ENCODE measurements at places on chromosomes 12 and 14.

DNA sequence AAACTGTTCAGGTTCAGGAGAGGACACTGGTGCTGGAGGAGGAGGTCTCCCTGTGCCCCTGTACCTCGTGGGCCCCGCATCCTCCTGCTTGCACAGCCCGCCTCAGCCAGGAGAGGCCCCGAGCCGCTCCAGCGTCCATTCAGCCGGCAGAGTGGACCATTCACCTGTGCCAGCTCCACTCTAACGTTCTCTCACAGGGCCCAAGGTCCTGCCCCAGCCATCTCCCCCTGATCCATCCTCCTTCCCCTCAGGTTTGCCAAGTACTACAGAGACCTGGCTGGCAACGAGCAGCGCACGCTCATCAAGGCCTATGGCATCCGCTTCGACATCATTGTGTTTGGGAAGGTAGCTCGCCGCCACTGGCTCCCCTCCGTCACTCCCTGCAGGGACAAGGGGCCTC lies 22.2 kb downstream of the P2RX4 start:
- no peak for DNase-seq

DNA sequence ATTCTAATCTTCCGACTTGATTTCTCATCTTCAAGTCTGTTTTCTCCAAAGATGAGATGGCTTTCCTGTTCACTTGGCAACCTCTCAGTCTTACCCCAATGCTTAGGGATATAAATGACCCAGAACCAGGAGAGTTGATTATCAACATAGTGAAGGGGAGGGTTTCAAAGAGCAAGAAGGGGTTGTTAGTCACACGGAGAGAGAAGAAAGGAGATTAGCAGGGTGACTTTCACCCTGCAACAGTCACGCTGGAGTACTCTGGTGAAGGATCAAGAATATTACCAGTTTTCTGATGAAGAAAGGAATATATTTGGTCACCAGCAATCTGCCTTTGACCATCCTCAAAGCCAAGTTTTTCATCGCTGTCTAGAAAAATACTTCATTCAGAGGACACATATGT lies at the start of gene TMEM52B:
Gene TMEM52B (plus strand): TSS at position 212 of the 400 bp plus-strand sequence. CDS start 543 bp downstream, outside the sequence.
- no peak for DNase-seq

DNA sequence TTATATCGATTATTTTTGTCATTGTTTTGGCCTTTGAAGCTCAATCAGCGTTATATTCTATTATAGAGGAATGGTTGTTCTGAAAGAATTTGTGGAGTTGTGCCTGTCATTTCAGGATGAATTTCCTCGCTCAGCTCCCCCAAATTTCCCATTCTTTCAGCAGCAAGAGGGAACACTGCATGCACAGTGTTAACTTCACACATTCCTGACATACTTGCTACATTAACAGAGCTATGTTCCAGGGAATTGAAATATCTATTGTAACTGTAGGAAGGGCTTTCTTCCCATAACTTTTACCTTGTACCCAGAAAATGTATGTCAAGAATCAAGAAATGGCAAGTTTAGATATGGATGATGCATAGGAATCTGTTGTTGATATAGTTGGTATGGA lies 379.0 kb downstream of the LRIG3 start:
- no peak for DNase-seq

DNA sequence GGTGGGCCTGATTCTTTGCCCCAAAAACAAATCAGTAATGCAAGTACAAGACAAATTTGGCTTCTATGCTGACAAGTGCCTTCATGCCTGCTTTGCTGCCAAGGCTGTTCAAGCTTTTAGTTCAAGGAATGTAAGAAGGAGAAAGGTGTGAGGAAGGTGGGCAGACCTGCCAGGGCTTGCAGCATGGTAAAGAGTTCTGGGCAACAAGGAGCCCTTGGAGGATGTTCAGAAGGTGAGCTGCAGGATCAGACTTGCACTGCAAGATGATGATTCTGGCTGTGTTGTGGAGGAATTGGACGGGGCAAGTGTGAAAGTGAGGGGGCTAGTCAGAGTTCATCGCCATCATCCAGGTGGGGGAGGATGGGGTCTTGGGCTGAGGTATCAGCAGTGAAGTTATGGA lies 167.9 kb downstream of the NUAK1 start:
- no peak for DNase-seq

GRCh38 chr14:71362920-71363584 lies 455.8 kb downstream of the PCNX1 start:
- DNase-seq = no peak

DNA sequence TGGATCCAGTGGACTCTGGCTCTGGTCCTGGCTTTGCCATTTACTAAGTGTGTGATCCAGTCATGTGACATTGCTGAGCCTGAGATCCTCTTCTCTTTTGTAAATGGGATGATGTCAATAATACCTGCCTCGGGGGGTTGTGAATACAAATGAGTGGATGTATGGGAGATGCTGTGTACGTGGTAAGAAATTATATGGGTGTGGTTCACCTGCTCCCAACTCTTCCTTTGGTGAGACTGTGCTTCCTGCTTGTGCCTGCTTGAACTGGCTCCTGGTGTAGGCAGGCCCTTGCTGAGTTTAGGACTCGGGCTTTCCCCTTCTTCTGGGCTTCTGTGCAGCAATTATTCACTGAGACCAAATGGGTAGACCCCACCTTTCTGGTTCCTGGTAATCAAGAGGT lies 189.5 kb upstream of the FRMD6 start:
- DNase-seq = no peak

DNA sequence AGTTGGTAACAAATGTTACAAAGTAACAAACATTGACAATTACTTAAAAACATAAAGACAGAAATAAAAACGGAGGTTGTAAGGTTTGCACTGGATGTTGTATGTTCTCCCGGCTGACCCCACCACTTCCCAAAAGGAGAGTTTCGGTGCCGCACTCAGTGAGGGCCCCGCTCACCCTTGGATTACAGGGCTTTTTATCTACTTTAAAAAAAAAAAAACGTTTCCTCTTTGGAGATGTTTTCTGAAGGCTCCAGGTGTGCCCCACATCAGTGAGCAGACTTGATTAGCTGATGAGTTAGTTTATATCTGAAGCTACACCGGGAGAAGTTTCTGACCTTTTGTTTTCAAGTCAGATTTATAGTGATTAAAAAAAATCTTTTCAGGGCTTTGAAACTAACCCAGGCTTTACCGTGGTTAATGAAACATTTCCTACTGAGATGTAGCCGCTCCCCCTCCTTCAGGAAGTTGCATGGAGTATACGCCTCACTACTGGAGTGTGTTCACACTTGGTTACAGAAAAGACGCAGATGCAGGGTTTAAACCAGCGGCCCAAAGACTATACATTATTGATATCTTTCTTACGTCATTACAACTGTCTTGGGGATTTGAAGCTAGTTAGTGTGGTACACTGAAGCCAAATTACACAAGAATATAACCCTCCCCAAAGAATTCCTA lies 38.0 kb upstream of the BCL7A start:
- DNase-seq = no peak

DNA sequence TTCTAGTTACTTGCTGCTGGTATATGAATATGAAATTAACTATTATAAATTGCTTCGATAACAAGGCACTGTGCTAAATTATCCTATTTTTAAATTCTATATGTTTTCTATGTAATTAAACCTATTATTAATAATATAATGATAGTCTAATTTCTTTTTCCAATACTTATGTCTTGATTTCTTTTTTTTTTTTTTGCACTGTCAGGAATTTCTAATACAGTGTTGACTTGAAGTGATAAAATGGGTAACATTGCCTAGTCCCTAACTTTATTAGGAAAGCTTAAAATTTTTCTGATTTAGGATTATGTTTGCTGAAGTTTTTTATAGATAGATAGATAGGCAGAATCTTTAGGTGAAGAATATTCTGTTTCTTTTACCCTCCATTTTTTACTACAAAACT lies 13.6 kb upstream of the DHRS7 start:
- no peak for DNase-seq

GRCh38 chr12:96578526-96579125 lies 89.2 kb downstream of the CFAP54 start:
- no peak for DNase-seq

GRCh38 chr14:55399852-55400251 lies 11.8 kb downstream of the ATG14 start:
- DNase-seq = peak; percentile 16

DNA sequence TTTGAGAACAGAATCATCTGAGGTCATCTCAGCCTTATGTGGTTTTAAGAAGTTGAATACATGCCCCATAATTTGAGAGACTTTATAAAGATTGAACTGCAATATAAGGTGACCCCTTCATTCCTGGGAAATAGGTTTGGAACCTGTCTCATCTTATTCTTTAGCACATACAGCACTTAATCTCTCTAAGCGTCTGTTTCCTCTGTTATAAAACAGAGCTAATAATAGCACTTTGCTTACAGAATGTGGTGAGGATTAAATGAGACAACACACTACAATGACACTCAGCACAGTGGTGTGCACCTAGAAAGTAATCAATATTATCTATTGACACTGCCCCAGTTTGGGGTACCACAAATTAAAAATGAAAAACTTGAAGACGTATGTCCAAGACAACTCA lies 102.1 kb downstream of the DUSP6 start:
- no peak for DNase-seq

DNA sequence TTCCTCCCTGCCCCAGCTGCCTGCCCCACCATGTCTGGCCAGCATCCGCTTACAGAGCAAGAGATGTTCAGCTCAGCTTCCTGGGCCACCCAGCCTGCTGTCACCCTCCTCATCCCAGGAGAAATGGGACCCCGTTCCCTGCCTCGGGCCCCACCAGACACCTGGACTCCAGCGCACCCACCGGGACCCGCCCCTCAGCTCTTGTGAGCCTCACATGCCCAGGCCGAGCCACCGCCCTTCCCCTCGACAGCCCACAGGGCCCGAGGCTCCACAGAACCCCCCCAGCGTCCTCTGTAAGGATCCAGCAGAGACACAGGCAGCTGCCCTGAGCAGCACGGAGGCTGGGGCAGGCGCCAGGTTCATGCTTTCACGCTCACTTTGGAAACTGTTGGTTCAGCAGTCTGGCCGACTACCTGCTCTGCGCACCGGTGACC lies 18.4 kb upstream of the C14orf180 start:
- DNase-seq = no peak

DNA sequence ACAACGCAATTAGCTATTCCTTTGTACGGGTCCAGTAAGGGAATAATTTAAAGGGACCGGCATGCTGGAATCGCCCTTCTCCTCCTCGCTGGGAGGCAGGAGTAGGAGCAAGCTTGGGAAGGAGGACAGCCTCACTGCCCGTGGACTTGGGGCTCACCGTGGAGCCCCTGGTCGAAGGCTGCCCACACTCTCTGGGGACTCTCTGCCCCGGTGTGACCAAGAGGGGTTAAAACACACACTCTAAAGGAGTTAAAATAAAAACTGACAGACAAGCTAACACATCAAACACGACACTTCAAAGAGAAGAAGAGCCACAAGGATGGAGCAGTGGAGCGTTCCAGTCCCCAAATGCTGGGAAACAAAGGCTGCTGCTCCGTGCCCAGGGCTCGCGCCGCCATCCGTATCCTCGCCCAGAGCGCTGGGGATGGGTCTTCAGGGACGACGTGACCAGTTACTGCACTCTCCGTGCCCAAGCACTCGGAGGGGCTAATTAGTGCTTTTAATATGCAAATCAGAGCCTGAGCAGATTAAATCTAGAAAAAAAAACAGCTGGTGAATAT lies 123.3 kb downstream of the PAPOLA start:
- DNase-seq = no peak

DNA sequence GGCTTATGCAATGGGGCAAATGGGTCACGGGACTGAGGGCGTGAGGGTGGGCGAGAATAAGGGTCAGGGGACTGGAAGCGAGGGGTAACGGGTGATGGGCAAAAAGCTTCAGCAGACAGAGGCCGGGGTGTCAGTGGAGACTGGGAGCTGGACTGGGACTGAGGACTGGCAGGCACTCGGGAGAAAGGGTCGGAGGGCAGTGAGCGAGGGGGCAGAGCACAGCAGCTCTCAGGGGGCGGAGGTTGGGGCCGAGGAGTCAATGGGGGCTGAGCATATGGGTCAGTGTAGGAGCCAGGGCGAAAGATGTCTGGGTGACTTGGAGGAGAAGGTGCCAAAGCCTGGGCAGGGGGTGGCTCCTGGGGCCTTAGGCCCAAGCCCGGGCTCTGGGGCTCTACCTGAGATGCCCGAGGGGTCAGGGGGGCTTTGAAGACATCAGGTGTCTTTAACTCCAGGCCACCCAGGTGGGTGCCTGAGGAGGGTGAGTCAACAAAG lies 20.2 kb downstream of the KMT2D start:
- DNase-seq = no peak

DNA sequence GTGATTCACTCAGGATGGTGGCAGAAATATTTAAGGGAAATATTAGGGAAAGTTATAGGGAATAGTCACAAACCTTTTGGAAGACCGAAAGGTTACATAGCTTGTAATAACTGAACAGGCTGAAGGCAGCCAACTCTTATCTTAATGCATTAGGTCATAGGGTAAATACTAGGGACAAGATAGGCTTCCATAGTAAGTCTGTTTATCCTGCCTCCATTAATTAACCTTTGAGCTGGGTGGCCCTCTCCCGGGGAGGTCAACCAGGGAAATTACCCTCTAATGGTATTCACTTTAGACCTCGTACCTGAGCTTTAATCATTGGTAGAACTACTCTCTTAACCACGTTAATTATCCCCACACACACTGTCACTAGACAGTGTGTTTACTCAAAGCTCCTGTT lies 981.8 kb downstream of the SLC16A7 start:
- no peak for DNase-seq

GRCh38 chr12:122387887-122388286 lies 34.6 kb downstream of the CLIP1 start:
- DNase-seq = no peak

GRCh38 chr14:96410119-96410518 lies 18.2 kb downstream of the AK7 start:
- no peak for DNase-seq

DNA sequence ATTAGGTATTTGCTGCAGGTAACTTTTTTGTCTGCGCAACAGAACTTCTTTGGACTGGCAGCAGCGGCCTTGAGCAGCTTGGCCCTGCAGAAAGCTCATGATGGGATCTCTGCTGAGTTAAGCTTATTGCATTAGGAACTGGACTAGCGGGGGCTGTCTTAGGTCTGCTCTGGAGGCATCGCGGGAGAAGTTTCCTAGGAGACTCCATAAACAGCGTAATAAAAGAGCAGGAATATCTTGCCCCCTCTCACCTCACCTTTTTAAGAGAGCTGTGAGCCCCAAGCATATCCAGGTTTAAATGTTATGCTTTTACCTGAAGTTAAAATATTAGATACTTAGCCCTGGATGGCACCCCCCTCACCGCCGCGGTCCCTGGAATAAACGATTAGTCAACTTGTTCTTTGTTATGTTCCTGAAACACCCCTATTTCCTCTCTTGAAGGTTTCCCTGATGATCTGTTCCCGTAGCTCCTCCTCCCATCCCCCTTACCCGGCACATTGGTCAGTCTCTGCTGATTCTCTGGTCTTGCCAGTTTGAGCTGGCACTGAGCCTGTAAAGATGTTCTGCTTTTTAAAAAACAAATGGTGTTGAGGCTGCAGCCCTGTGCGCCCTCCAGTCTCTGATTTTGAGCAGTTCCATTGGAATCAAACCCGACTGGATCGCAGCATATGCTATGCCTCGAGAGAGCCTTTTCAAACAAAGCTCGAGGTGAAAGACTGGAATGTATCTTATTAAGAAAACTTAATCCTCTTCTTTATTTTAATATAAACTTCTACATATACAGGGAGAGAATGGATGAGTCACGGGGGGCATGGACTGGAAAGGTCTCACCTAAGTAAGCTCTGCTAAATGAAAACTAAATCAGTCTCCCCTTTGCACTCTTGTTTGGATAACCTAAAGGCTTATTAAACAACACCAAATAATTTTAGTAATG lies 1.9 kb downstream of the MLXIP start:
- DNase-seq = no peak

Data from stimulated activated CD4-positive, alpha-beta T cell treated with anti-CD3 and anti-CD28 coated beads, Interleukin-4, amount 100 ng/mL, for 24 hours (primary cell).